ENCODE measurements at places on chromosomes 1 and 21.

GRCh38 chr21:34132926-34133325, 59.5 kb downstream of the MRPS6 start:
- no peak for DNase-seq

DNA sequence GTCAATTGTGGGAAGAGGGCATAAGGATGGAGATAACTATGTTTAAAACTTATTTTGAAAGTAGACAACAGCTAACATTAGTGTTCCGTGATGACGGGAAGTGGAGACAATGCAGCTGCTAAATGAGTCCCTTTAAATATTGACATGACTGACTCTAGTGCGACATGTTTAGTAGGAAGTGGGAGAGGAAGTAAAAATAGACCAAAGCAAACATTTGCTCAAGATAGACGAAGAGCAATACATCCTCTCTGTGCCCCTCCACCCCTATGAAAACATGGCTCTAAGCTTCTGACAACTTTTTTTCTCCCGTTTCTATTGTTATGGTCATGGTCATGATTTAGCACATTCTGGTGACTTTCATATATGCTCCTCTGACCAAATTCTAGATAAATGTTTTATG, 60.0 kb upstream of the HMCN1 start:
- DNase-seq: no peak

GRCh38 chr1:82567348-82567747, 766.6 kb downstream of the ADGRL2 start:
- no peak for DNase-seq

- no peak for DNase-seq
Measured at GRCh38 chr1:21503706-21504377, 5.4 kb upstream of the ALPL start.

DNA sequence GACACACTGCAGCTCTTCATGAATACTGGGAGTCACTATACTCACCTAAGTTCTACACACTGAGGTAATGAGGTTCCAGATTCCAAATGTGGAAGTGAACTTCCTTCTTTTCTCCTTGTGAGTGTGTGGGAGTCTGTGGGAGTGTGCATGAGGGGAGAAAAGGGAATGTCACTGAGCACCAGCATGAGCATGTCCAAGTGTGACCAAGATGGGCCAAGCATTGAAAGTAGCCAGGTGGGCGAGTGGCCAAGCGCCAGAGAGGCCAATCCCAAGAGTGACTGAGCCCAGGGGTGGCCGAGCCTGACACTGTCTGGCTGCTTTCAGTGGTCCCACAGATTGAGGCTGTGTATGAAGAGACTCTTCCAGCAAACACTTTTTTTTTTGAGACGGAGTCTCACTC, 132.3 kb downstream of the HLCS start:
- no peak for DNase-seq

DNA sequence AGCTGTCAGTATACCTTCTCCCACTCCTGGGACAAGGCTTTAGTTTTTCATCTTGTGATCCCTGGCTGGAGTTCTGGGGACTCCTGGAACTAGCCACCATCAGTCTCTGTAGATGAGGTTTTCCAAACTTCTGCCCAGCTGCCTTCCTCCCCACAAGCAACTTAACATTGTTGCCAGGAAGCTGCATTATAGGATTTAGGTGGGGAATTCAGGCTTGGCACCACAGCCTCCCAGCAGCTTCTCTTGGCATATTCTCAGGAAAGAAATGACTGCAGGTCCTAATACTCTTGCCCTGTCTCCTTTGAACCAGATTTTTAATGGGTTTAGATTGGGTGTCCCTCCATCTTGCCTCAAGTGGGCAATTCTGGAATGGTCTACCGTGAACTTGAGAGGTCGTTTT, 18.6 kb upstream of the KCNQ4 start:
- DNase-seq: no peak

DNA sequence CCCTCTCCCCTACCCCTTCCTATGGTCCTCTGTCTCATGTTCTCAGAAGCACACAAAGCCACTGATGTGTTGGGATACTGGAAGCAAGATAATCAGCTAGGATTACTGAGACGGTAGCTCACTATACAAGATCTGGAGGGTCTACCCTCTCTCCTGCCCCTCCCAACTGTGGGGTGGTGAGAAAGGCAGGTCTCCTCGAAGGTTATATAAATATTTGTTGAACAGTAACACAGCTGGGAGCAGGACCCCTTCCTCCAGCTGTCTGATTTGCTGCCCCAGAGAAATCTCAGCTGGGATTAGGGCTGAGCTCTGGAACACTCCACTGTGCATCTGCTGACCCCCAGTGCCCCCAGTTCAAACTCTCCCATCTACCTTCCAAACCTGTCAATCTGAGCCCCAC, 94.2 kb upstream of the IPO9 start:
- no peak for DNase-seq

DNA sequence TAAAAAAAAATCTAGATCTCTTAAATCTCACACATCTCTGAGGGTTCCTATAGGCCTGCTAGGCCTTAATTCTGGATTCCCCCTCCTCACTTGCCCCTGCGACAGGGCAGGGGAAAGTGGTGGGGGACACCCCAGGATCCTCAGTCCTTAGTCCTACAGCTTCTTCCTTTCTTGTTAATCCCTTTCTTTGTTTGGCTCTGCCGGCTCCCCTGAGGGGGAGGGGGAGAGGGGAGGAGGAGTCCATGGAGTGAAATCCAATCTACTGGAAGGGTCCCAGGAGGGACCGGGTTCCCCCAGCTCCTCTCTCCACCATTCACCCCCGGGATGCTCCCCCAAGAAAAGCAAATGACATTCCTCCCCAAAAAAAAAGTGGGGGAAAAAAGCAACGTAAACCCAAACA, 8.5 kb downstream of the MEX3A start:
- DNase-seq: no peak

GRCh38 chr1:206469411-206469932, 804 bp upstream of the IKBKE start:
- DNase-seq: no peak

- DNase-seq: no peak
Measured at GRCh38 chr1:63142001-63142400, 180.4 kb upstream of the FOXD3 start.

GRCh38 chr1:236311040-236311439, 29.3 kb upstream of the ERO1B start:
- DNase-seq: no peak

GRCh38 chr1:183646776-183647175, 6.3 kb downstream of the APOBEC4 start:
- no peak for DNase-seq

- DNase-seq: no peak
Measured at GRCh38 chr1:102751111-102751510, 357.2 kb downstream of the COL11A1 start.

- DNase-seq: no peak
Measured at GRCh38 chr21:27275294-27275927, 308.5 kb upstream of the ADAMTS5 start.

- no peak for DNase-seq
Measured at GRCh38 chr1:110967256-110967655, 3.5 kb upstream of the LRIF1 start.

- DNase-seq: peak; percentile 38
Measured at GRCh38 chr1:150429805-150430204, 57.4 kb upstream of the TARS2 start.

DNA sequence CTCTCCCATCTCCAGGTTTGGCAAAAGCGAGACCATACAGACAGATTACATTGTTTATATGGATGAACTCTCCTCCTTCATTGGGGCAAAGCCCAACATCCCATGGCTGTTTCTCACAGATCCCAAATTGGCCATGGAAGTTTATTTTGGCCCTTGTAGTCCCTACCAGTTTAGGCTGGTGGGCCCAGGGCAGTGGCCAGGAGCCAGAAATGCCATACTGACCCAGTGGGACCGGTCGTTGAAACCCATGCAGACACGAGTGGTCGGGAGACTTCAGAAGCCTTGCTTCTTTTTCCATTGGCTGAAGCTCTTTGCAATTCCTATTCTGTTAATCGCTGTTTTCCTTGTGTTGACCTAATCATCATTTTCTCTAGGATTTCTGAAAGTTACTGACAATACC, 26.4 kb downstream of the FMO3 start:
- no peak for DNase-seq

GRCh38 chr21:16194788-16195537, 465.2 kb downstream of the USP25 start:
- peak; percentile 6 for DNase-seq

DNA sequence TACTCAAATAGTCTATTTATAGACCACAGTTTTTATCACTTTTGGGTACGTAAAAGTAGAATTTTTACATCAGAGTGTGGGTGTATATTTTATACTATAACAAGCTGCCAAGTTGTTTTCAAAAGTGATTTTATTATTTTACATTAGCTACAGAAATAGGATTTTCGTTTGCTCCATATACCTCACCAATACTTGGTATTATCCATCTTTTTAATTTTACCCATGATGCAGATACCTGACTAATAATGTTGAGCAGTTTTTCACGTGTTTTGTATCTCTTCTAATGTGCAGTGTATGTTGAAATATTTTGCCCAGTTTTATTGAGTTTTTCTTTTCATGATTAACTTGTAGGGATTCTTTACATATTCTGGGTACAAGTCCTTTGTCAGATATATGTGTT, 379.8 kb downstream of the MATN1 start:
- DNase-seq: no peak

DNA sequence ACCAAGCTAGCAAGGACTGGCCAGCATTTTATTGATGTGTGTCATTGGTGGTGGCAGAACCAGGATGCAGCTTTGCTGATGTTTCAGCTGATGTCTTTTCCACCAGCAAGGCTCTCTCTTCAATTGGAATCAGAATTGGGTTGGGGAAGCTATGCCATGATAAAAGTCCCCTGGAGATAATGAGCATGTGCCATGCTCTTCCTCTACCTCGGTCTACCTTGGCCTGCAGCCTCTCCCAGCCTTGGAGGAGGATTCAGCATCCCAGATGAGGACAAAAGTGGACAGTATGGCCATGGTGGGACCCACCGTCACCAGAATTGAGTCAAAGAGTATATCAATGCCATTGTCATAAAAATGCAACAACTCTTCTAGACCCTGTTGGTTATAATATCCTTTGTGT, 8.6 kb downstream of the AVPR1B start:
- DNase-seq: no peak

DNA sequence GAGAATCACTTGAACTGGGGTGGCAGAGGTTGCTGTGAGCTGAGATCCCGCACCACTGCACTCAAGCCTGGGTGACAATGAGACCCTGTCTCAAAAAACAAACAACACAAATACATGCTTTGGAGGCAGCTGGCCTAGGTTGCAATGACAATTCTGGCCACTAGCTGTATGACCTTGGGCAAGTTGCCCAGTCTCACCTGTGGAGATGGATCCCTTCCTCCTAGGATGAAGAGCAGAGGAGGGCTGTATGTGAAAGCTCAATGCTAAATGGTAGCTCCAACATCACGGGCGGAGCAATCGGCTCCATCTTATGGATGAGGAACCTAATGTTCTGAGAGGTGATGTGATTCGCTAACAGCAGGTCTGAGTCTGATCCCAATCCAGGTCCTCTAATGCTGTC, 20.6 kb downstream of the ADORA1 start:
- no peak for DNase-seq

DNA sequence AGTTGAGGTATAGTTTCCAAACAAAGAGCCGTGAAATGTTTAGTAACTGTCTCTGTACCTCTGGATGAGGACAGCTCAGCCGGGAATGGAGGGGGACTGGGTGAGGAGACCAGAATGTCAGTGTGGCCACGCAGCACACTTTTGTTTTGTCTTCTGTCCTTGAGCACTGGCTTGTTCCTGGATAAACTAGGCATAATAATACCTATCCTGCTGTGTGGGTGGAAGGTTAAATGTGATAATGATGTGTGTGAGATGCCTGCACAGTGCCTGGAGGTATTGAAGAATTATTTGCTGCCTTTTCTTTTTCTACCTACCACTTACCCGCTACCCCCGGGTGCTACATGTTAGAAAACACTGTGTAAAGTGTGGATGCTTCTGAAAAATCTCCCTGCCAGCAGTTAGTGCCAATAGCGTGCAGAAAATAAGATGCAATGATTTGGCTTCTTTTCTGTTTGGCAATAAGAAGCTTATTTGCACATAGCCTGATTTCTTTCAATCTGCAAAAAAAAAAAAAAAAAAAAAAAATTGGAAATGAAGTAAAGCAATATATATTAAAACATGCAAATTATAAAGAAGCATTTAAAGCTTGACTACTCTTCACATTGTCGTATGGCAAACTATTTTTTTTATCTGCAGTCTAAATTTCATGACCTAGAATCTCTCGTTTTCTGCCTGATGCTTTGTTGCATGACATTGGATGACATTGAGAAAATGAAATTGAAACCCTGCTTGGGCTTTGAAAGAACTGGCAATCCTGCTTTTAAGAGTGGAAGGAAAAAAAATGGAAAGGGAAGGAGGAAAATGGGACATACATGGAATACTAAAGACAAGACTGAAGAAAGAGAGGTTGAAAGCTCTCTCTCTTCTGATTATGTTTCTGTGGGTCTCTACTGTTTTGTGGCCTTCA, 89.5 kb downstream of the DISC1 start:
- DNase-seq: no peak

DNA sequence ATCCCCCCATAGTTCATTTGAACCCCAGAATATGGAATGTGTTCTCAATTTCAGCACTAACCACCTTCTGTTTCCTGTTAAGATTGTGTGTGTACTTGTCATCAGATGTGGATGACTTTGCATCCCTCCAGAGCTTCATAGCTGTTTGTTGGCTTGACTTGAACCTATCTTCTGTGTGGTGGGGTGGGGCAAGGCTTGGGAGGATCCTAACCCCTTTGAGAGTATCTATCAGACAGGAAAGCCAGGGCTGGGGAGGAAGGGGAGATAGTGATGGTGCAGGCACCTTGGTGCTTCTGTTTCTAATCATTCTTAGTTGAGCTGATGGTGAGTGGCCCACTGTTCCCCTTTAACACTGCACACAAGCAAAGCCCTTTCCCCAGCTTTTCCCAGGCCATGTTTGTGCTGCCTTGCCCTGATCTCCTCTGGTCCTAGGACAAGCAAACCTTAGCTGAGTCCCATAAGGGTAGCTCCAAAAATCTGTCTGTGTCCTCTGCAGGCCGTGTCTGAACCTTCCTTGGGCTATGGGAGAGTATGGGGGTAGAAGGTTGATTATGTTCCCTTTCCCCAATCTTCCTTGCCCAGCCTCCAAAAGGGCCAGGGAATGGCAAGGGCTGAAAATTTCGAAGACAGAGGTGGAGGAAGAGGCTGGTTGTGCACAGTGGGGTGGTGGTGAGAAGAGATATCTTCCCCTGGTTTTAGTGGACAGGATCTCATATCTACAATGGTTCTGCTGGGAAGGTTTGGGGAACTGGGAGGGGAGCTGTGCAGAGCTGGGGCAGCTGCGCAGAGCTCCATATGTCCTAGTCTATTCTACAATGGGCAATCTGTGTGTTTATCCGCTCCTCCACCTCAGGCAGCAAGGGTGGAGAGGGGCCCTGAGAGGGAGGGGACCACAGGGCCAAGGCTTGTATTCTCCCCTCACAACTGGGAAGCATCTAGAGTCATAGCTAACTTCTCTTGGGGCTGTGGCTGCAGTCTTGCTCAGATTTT, 1.4 kb downstream of the NHLH1 start:
- DNase-seq: peak; percentile 12

DNA sequence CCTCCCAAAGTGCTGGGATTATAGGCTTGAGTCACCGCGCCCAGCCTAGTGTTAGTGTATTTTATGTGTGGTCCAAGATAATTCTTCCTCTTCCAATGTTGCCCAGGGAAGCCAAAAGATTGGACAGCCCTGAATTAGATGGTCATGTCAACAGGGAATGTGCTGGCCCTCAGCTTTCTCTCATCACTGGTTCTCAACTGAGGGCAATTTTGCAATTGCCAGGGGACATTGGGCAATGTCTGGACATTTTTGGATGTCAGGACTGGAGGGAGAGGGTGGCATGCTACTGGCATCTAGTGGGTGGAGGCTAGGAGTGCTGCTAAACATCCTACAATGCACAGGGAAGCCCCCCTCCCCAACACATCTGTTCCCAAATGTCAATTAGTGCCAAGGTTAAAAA, 95.0 kb downstream of the LAMC2 start:
- DNase-seq: no peak

GRCh38 chr1:97192872-97193572, 471.4 kb downstream of the PTBP2 start:
- DNase-seq: no peak
